ENCODE measurements at places on chromosomes 4 and X.
A peak's percentile ranks its signal among the peaks of the same experiment; 100 is the strongest.

DNA sequence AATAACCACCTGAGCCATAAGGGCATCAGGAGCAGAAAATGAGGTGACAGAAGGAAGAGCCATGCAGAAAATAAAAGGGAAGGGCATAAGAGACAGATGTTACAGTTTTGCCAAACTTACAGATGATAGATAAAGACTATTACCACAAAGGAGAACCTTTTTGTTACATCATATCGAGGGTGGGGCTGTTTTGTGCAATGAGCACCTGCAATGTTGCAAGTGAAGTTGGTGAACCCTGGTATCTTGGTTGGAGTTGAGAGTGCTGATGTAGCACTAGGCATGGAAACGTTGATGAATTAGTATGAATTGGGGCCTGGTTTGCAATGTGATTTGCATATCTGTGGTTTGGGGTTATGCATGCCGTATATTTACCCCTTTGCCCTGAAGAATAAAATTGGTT, 119.8 kb upstream of the TEX13D start:
- no peak for DNase-seq

GRCh38 chr4:17690898-17691297, 76.5 kb downstream of the MED28 start:
- no peak for DNase-seq

DNA sequence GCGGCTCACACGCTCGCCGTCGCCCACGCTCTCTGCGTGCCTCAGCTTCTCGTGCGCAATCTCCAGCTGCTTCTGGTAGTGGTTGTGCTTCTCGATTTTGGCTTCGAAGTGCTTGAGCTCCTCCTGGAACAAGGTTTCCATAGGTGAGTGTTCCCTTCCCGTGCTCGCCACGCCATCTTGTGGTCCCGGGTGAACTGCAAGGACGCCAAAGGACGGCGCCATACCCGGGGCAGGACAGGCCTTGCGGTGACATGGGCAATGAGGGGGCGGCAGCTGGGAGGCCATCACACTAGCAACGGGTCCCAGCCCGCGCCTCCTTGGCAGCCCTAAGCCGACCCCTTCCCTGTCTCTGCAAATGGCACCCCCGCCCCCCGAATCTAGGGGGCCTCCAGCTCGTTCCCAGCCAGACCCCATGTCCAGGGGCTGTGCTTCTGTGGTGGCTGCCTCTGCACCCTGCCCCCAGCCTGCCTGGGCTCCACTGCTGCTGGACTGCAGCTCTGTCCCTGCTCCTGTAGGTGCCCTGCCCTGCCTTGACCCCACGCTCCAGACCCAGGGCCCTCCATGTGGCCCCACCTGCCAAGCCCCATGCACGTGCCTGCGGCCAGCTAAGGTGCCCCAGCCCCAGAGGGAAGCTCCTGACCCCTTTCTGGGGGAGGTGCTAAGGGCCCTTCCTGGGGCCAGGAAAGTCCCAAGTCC, 17.3 kb downstream of the LRPAP1 start:
- no peak for DNase-seq

- peak; percentile 93 for DNase-seq
These were observed 69.2 kb downstream of the HADH start for GRCh38 chr4:108058685-108059440.

DNA sequence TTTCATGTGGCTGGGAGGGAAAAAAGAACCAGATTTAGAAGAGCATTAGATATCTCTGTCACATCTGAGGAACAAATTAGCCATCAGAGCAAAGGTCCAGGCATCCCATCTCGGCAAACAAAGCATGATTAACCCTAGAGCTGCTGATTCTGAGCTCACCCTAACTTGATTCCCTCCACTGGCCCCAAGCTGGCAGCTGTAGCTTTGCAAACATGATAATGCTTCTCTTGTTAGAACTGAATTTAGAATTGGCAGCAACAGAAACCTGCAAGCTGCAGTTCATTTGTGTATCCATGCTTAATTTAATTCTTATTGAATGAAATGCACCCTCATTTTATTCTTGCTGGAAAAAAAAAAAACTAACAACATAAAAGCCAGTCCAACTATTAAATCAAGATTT, 289.2 kb downstream of the IL1RAPL1 start:
- DNase-seq: no peak

DNA sequence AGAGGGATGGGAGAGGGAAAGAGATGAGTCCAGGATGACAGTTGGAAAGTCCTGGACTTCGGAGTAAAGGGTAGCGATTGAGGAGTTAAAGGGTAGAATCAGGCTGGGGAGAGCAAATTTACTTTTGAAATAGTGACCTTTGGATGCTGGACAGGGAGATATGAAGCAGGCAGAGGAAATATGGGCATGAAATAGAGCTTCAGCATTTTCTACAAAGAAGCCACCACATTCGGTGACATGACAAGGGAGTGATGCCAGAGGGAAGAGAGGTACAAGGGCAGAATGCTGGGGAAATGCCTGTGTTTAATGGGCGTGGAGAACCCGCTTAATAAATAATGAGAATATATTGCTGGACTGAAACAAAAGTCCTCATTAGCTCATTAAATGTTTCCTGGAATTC, 92.7 kb downstream of the TBL1X start:
- no peak for DNase-seq

DNA sequence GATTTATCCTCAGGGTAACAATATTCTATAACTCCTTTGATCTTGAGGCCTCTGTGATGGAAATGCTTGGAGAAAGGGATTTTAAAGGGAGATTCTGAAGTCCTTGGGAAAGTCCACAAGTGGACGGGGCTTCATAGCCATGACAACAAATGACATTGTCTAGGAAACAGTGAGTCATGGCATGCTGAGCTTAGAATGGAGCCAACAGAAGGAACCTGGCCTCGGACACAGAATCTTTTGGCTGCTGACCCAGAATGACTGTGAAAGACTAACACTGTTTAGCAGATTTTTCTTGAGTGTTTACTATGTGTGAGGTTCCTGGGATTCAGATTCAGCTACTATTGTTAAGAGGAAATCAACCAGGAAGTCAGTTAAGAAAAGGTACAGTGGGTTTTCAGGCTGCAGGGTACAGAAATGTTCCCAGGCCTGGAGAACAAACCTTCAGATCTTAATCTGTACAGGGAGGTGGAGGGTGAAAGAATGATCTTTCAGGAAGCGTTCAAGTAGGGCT, 18.1 kb upstream of the CXCL2 start:
- peak; percentile 96 for DNase-seq

DNA sequence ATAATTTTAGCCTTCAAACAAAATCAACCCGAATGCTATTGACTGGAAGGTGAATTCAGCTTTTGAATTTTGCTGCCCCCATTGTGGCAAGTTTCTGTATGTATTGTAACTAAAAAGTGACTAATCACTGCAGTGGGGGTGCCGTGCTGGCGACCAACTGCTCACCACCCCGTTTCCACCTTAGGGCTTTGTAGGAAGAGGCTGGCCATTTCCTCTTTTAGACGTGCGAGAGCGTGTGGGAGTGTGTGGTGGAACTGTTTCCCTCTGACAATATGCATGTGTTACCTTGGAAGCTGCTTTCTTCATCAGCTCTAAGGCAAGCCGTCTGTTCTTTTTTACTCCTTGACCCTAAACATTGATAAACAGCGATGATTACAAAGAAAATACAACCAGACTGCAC, 78.8 kb downstream of the SEL1L3 start:
- no peak for DNase-seq

- peak; percentile 42 for DNase-seq
These were observed 8.8 kb upstream of the IDS start for GRCh38 chrX:149513825-149514428.

GRCh38 chr4:22372986-22373385, 142.9 kb downstream of the ADGRA3 start:
- DNase-seq: no peak

- no peak for DNase-seq
These were observed 5.6 kb downstream of the MAOB start for GRCh38 chrX:43876680-43877079.

GRCh38 chrX:49202022-49202421, 2.0 kb upstream of the SYP start:
- DNase-seq: no peak

GRCh38 chr4:172270397-172270796, 457.2 kb downstream of the GALNTL6 start:
- DNase-seq: peak; percentile 5

DNA sequence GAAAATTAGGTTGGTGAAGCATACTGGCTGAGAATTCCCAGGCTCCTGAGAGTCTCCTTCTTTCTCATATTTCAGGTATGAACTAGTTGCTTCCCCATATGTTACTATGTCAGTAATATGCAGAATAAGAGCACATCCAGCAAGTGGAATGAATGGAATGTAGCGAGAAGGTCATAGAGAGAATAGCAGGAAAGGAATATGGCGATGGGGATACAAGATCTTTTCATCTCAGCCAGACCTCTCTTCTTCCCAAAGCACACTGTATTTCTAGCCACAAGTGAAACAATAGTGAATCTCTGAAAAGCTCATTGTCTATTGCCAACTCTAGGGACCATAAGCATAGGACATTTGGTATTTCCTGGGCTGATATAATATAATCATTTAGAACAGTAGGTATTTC, 54.6 kb upstream of the MMAA start:
- DNase-seq: peak; percentile 19

DNA sequence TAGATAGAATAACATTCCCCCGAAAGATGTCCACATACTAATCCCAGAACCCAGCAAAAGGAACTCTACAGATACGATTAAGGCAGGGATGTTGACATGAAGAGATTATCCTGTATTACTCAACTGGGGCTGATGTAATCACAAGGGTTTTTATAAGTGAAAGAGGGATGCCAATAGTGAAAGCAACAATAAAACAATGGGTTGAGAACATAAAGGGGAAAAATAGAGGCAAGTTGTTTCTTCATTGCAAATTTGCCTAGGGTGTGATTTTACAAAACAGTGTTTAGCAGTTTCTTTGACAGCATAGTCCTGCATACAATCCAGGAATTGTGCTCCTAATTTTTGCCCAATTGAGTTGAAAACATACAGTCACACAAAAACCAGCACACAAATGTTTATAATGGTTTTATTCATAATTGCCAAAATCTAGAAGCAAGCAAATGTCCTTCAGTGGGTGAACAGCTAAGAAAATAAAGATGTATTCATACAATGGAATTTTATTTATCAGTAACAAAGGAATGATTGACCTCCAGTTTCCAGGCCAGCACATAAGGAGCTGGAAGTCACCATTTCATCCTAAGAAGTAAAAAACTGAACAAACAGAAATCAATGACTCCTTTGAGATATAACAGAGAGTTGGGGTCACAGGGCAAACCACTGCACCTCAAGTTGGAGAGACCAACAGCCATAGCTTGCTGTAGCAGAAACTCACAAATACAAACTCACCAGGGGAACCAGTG, 107.2 kb downstream of the CENPC start:
- DNase-seq: peak; percentile 54

- DNase-seq: peak; percentile 85
These were observed at the start of gene ZMYM3 for GRCh38 chrX:71254092-71254963. Gene ZMYM3 (minus strand): TSS chrX:71254140. CDS start chrX:71253255, 885 bp downstream.

DNA sequence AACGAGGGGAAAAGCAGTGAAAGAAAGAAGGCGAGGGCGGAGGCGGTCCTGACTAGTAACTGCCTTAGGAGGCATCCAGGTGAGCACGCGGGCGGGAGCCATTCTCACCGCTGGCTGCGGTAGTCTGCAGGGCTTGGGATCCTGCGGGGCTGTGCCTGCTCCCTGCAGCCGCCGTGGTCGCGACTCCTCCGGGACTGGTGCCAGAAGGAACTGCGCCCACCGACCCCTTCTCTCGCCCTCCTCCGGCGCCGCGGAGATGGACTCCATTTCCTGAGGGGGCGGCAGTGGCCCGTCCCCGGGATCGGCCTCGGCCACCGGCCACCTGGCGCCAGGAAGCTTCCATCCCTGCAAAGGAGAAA, 543 bp downstream of the NFXL1 start:
- no peak for DNase-seq

DNA sequence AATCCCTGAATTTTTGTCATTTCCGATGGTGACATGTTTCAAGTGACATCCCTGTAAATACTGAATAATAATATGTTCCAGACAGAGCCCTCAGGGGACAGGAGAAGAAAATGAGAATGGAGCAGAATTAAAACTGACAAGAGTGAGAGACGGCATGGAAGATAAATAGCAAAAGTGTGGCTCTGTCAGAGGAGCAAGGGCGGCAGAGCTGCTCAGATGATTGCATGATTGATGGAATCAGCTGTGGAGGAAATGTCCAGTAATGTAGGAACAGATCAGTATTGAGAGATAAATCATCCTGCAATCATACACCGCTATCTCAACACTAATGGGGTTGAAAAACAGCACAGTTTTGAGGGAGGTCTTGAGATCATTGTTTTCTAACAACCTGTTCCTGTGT, 350.3 kb downstream of the STIM2 start:
- DNase-seq: no peak

- DNase-seq: no peak
These were observed 2070.6 kb downstream of the PCDH7 start for GRCh38 chr4:32790803-32791202.

DNA sequence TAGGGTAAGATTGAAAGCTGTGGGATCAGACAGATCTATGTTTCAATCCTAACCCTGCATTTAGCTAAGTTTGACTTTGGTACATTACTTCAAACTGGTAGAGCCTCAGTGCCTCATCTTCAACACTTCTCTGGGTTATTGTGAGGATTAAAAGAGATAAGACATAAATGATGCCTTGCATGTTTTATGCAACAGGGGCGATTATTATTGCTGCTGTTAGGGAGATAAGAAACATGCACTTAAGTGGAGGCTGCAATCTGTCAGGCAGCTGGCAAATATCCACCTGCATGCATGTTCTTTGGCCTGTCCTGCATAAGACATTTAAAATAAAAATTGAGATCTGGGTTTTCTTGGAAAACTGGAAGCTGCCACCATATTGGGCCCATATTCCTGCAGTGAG, 24.6 kb downstream of the UNC5C start:
- DNase-seq: no peak

DNA sequence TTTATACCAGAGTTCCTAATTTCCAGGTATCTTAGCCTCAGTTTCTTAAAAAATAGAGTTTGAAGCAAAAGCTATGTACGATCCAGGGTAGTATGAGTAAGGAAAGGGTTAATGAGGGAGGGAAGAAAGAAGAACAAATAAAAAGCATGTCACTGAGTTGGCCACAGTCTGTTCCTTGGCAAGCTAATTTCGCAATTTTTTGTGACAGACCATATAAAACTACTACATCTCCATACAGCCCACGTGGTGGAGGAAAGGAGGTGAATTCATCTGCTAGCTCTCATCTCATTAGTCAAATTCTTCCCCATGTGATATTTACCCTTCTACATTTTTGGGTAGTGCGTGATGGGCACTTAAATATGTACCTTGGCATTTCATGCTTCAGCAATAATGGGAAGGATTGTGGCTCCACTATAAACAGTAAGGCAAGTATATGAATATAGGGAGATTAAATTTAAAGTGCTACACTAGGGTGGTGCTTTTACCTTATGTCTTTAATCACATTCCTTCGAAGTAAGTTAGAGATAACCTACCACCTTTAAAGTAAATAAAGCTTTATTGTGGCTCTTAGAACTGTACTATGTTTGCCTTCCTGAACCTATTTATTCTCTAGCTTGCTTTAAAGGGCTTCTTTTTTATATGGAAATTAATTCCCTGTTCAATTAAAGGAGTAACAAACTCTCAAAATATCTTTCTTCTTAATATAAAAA, 102.1 kb upstream of the VAMP7 start:
- DNase-seq: no peak

DNA sequence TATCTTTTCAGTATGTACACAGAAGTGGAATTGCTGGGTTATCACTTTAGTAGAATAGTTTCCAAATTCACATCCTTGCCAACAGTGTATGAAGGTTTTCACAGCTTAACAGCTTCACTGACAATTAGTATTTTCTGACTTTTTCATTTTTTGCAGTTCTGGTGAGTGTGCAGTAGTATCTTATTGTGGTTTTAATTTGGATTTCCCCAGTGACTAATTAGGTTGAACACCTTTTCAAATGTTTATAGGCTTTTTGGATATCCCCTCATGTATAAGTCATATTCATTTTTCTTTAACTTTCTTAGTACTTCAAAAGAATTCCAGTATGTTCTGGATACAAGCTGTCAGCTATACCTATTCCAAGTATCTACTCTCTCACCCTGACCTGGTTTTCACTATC, 37.1 kb downstream of the BRCC3 start:
- DNase-seq: no peak
